ENCODE measurements at places on chromosomes 4 and X.
A peak's percentile ranks its signal among the peaks of the same experiment; 100 is the strongest.

GRCh38 chr4:30757357-30757756 lies 37.2 kb downstream of the PCDH7 start:
- peak; percentile 86 for DNase-seq

DNA sequence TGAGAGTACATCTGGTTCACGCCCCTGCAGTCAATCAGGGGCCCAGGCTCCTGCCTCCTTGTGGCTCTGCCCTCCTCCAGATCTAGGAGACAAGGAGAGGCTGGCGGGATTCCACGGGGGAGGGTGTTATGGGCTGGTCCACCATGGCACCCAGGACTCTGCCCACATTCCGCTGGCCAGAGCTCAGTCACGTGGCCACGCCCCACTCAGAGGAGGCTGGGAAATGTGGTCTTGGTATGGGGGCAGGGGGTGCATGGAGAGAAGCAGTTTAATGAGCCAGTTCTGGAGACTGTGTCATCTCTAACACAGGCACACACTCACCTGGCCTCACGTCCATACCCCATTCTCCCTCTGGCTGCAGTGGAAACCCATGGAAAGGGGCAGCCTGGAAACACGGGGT lies 31.5 kb upstream of the PSAPL1 start:
- no peak for DNase-seq

GRCh38 chr4:13396161-13396560 lies 88.0 kb downstream of the RAB28 start:
- DNase-seq = no peak

- no peak for DNase-seq
Observed at GRCh38 chr4:9771034-9771433, 10.4 kb upstream of the DRD5 start.

- peak; percentile 76 for DNase-seq
Observed at GRCh38 chrX:102832661-102833060, 104.4 kb upstream of the RAB40AL start.

Measured in EH (cell line).